Stimulated activated CD4-positive, alpha-beta T cell treated with anti-CD3 and anti-CD28 coated beads, Interleukin-1b, Interleukin-23, amount 100 ng/mL, for 24 hours (primary cell): ENCODE measurements at places on chromosomes 5 and 9.

- no peak for DNase-seq
Measured at GRCh38 chr5:133818031-133818431, 150.4 kb downstream of the C5orf15 start.

- DNase-seq: no peak
Measured at GRCh38 chr5:139133282-139133681, 64.9 kb downstream of the SIL1 start.

DNA sequence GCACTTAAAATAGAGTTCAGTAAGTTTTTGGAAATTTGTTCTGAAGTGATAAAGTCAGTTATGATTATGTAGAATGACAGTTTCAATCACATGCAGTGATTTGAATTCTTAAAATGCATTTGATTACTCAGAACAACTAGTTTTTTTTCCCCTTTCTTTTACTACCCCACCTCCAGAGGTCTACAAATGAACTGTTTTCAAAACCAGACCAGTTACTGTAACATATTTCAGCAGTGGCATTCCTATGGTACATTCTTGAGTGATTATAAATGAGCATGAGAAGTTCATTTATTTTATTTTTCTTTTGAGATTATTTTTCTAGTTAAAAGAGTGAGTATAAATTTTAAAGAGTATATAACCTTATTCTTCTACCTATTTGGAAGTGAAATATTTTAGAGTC, 71.6 kb downstream of the NNT start:
- DNase-seq: no peak

GRCh38 chr9:4328723-4329122, 28.9 kb upstream of the GLIS3 start:
- DNase-seq: no peak

GRCh38 chr5:10486511-10487344, 45.0 kb downstream of the ROPN1L start:
- DNase-seq: no peak

DNA sequence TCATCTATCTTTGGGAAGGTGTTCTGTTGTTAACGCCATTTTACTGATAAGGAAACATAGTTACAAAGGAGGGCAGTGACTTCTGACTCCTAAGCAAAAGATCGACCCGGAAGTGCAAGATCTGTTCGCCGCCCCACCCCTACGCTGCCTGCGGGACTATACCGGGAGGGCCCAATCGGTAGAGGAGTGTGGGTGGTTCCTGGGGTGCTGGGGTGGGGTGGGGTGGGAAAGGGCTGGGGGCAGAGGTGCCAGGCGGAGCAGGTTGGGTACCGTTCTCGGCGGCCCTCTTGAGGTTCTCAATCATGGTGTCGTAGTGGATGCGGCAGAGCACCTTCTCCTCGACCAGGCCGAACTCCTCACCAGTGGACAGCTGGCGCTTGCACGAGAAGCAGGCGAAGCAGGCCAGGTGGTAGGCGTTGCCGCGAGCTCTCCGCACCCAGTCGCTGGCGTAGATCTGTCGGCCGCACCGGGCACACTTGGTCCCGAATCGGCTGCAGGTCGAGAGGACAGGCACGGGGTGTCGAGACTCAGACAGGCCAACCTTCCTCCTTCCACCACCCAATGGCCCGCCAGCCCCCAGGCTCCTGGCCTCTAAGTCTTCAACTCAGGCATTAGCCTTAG, 11.8 kb downstream of the LHX6 start:
- DNase-seq: no peak

GRCh38 chr9:128091144-128091543, 23.1 kb downstream of the SLC25A25 start:
- no peak for DNase-seq

DNA sequence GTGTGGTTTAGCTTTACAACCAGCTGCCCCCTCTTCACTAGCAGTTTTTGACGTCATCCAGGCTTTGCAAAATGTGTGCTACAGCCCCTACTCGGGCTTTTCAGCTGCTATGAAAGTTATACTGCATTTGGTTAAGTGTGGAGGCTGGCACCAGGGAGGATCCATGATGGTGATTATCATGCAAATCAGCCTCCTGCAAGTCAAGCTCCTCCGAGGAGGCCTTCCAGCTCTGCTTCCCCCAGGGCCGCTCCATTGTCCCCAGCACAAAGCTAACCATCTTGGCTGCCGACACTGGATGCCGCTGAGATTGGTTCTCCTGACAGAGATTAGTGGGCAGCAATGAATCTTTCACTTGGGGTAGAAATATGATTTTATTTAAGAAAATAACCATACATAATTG, 159.6 kb downstream of the NR2F1-AS1 start:
- DNase-seq: no peak

GRCh38 chr9:108953983-108954574, 19.9 kb downstream of the ABITRAM start:
- no peak for DNase-seq

GRCh38 chr9:105154723-105155191, 89.7 kb upstream of the SLC44A1 start:
- DNase-seq: no peak

GRCh38 chr5:157247267-157247666, 18.7 kb upstream of the CYFIP2 start:
- no peak for DNase-seq
